Pulmonary artery endothelial cell (primary cell): ENCODE measurements at places on chromosomes 4 and X. TPM values are rescaled to one million over a fixed set of nuclear protein-coding genes. Genes with fewer than 3 reads are reported as not detected.
A peak's percentile ranks its signal among the peaks of the same experiment; 100 is the strongest.

BANK1 gene
- not detected in 2 replicates for total RNA-seq

CLIC2 gene
- 7.3 and 12.8 TPM in 2 replicates for total RNA-seq

RBM46 gene
- not detected in 2 replicates for total RNA-seq

GPAT3 gene
- total RNA-seq: 6.1 and 13.9 TPM in 2 replicates

HHIP gene
- total RNA-seq: 217 and 481 TPM in 2 replicates

GAGE2A gene
- not detected in 2 replicates for total RNA-seq

HSD17B13 gene
- 0.07 TPM in 1 of 2 replicates, not detected in the other for total RNA-seq

NHS gene
- total RNA-seq: 0.07 TPM in 1 of 2 replicates, not detected in the other

CT55 gene
- total RNA-seq: not detected in 2 replicates

TCEAL1 gene
- 15.8 and 19.7 TPM in 2 replicates for total RNA-seq

CYTL1 gene
- total RNA-seq: 34.6 and 81.9 TPM in 2 replicates

DNA sequence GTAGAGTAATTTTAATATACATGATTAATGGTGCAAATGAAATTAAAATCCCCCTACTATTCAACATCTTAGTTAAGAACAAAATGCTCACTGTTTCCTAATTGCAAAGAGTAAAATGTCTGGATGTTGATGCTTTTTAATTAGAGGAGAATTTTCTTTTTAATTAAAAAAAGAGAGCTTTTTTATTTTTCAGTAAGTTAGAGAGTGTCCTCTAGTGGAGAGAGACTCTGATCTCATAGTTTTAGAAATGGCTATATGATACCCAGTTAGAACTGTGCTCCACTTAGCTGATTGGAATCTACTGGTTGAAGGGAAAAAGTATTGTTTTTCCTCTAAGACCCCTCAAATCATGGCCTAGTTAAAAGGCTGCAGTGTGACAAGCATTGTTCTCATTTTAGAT, 312.0 kb upstream of the MAGEB2 start:
- no peak for DNase-seq

DNA sequence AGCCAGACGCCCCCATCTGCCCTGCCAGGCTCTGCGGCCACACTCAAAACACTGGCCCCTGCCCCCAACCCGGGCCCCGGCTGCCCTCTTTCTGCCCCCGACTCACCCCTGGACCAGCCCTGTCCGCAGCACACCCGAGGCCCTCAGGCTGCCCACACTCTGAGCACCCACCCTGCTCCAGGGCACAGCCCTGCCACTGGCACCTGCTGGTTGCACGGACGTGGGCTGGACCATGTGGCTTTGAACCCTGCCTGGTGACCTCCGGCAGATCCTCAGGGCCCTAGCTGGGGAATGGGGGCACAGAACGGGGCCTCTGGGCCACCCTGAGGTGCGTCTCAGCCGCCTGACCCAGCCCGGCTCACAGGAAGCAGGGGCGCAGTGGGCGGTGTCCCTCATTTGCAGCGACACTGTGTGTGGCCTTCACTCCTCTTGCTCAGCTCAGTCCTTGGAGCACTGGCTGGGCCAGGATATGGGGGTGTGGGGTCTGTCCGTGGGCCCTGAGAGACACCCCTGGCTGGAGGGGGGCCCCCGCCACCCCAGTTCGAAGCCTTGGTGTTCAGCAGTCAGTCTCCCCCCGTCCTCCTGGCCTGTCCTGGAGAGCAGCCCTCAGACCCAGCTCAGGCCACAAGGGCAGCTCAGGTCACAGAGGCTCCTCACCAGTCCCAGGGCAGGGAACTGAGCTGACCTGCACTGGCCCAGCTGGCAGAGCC, 73.2 kb downstream of the FAM53A start:
- DNase-seq: no peak

DNA sequence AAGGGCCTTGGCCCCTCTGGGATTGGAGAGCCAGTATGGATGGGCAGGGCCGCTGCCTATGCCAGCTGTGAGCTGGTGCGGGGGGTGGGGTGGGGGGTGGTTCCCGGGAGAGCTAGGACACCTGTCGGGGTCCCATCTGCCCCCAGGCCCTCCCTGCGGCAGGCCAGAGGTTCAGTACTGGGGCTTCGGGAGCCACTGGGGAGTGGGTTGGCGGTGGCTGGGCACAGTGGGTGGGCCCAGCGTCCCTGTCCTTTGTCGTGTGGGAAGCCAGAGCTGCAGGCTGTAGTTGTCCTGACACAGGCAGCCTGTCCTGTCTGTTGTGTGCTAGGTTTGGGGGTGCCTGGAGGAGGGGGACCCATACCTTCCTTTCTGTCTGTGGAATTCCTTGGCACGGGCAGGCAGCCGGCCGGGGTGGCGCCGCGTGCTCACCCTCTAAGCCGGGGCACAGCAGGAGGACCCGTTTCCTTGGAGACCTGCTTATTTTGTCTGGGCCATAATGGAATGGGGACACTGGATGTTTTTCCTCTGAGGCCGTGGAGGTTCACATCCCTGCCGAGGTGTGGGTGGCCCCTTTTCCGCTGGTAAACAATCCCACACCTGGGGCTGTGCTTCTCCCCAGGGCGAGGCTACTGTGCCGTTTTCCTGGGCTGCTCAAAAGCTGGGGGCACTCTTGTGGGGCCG, 14.8 kb downstream of the DOK7 start:
- no peak for DNase-seq

- no peak for DNase-seq
These were observed 86.2 kb upstream of the HS3ST1 start for GRCh38 chr4:11514779-11515419.

DNA sequence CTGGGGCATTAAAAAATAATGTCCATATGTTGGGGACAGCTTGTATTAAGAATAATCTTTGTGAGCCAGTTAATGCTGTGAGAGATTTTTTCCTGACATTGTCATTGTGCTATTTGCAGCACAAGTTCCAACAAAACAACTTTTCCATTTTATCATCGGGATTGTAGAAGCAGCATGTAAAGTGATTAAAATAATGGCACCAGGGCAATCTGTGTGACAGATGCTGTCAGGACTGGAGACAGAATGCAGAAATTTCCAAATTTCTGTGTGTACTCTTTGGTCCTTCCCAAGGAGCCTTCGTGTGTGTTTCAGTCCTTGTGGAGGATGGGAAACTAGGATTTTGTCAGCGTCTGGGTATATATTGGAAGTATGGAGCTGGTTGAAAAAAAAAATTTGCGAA, 101.5 kb upstream of the LIMCH1 start:
- no peak for DNase-seq

DNA sequence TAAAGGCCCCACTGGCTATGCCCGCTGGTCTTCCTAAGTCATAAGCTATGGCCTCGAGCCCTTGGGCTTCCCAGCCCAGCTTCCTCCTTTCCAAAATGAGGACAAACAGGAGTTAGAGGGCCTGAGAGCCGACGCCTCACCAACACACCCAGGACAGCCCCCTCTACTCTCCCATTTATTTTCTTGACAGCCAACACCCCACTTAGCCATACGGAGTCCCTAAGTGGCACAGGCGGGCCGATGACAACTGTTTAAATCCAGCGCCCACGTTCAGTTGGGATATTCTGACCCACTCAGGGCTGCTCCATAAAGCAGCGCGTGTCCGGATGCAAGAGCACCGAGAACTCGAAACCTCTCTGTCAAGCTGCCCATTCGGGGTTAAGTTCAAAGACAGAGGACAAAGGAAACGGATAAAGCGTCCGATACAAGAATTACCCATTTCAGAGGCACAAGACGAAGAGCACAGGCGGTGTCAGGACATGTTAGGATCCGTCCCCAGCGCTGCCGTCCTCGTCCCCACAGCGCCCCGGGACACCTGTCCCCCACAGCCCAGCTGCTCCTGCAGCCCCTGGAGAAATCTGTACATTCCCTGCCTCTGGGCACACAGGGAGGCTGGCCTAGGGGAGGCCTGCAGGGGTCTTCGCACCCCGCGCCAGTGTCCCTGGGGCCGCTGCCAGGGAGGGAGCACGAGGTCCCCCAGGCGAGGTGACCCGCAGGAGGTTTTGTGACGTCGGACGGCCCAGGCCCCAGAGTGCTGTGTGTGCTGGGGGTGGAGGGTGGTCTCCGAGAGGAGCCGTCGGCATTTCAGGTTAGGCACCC, 1.2 kb downstream of the PRKX start:
- DNase-seq: no peak

DNA sequence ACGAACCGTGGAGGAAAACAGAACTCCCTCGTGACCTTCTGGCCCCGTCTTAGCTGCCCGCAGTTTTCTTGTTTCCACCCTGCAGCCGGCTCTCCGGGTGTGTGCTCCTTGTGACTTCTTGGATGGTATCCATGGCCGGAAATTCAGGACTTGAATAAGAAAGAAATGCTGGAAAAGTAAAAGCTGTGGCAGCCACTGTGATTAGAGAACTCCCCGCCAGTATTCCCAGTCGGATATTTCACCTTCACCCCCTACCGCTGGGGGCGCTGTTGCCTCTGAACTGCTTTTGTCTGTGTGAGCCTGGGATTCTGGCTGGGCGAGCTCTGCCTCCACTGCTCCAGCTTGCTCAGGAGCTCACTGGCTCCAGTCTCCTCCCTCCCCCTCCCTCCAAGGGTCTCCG, 41.5 kb upstream of the CYP4V2 start:
- DNase-seq: peak; percentile 48

DNA sequence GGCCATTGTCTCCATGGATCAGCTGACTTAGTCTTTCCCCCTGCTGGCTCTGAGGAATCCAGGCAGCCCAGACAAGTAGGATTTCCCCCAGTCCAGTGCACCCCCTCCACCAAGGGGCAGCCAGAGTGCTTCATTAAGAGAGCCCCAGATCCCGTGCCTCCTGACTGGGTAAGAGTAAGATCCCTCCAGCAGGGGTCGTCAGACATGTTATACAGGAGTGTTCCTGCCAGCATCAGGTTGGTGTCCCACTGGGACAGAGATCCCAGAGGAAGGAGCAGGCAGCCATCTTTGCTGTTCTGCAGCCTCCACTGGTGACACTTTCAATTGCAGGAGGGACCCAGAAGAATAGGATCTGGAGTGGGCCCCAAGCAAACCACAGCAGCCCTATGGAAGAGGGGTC, 29.0 kb upstream of the INPP4B start:
- DNase-seq: no peak

- no peak for DNase-seq
These were observed at the start of gene FAM149A for GRCh38 chr4:186104114-186104889. TSS of gene FAM149A (plus strand) at chr4:186104704.

DNA sequence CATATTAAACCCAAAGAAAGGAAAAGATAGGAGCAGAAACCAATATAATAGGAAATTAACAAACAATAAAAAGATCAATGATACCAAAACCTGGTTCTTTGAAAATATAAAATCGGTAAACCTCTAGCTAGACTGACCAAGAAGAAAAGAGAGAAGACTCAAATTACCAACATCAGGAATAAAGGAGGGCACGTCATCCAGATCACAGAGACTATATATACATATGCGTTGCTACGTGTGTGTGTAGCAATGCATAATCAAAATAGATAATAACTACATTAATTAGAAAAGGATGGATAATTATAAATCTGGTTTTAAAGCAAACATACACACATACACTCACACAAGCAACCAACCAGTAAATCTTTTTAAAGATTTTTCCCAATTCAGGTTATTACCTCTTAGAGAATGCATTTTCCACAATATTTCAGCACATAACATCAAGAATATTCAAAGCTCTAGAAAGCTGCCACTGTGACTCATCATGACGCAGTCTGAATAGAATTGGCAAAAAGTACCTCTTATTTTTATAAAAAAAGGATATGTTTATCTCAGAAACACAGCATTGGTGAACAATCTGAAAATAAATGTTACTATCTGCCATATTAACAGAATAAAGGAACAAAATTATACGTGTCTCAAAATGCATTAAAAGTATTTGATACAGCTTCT, 41.4 kb upstream of the USP9X start:
- DNase-seq: peak; percentile 4

DNA sequence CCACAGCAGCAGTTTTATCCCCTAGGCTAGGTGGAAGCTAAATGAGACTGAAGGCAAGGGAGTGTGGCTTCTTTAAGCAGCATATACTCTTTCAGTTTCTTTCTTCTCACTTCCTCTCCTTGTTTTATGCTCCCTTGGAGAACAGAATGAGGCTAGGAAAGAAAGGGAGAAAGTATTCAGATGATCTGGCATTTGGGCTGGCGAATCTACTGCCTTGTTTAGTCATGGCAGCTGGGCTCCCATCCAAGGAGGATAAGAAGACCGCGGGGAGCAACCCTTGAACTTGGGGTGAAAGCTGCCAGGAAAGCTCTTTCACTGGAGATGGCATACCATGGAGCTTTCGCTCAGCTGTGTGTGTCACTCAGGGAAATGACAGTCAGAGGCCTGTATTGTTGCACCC, 72.1 kb downstream of the ARHGEF38 start:
- DNase-seq: no peak

DNA sequence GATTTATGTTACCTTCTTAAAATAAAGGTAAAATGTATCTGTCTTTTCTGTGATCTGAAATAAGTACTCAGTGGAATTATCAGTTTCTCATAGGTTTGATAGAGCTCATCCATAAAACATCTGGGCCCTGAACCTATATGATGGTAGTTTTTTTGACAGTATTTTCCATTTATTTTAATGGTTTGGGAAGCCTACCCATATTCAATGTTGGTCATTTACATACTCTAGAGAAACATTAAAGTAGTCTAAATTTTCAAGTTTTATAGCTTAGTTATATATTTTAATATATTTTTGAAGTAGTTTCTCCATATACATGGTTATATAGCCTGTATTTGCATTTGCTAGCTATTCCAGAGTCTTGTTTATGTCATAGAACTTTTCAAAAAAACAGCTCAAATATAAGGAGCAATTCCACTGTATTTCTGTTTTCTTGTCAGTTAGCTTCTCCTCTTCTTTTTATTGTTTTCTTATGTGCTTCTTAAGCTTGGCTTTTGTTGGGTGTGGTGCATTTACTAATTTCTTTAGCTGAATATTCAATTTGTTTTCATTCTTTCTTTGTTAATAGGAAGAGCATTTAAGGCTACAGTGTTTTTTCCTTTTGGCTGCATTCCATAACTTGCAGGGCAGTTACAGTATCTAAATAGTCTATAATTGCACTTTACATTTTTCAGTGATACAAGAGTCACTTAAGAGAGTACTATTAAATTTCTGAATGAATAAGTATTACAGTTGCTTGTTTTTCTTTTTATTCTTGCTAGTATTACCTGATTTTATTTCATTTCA, 181.4 kb downstream of the DKK2 start:
- no peak for DNase-seq

- no peak for DNase-seq
These were observed 160.9 kb downstream of the CBR4 start for GRCh38 chr4:168849030-168849675.

- DNase-seq: no peak
These were observed 94.4 kb upstream of the TTC29 start for GRCh38 chr4:147039976-147040575.

GRCh38 chr4:36000941-36001557, 243.3 kb downstream of the ARAP2 start:
- DNase-seq: no peak

GRCh38 chr4:36771411-36772153, 473.0 kb upstream of the NWD2 start:
- DNase-seq: no peak

- no peak for DNase-seq
These were observed 368.7 kb downstream of the CCSER1 start for GRCh38 chr4:90495936-90496335.

GRCh38 chrX:129908636-129909035, 2.7 kb downstream of the UTP14A start:
- DNase-seq: no peak

- DNase-seq: peak; percentile 2
These were observed 96.5 kb upstream of the MAOA start for GRCh38 chrX:43559644-43560043.

- no peak for DNase-seq
These were observed 895 bp downstream of the USP51 start for GRCh38 chrX:55488593-55489313.

GRCh38 chrX:42684065-42684464, 93.9 kb downstream of the PPP1R2C start:
- DNase-seq: no peak

- no peak for DNase-seq
These were observed 197.4 kb downstream of the MAML3 start for GRCh38 chr4:139956507-139957017.
